Suppressor macrophage (primary cell): ENCODE measurements at places on chromosomes 13 and 19.

GRCh38 chr13:27393101-27393500 is 31.3 kb upstream of the GTF3A start:
- DNase-seq = no peak

DNA sequence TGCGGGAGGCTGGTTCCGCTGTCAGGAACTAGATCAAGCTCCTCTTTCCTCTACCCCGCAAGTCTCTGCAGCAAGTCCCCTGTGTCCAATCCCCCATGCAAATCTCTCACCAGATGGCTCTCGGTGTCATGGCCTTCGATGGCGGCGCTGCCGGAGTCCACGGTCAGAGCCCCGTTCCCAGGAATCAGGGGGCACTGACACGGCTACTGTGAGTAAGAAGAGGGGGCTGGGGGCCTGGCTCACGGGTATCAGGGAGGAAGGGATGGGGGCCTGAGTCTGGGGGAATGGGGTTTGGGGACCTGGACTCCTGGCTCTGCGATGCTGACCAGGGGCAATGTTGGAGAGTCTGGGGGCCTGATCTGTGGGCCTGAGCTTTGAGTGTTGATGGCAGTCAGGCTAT is 4.0 kb downstream of the SCAF1 start:
- DNase-seq = no peak

DNA sequence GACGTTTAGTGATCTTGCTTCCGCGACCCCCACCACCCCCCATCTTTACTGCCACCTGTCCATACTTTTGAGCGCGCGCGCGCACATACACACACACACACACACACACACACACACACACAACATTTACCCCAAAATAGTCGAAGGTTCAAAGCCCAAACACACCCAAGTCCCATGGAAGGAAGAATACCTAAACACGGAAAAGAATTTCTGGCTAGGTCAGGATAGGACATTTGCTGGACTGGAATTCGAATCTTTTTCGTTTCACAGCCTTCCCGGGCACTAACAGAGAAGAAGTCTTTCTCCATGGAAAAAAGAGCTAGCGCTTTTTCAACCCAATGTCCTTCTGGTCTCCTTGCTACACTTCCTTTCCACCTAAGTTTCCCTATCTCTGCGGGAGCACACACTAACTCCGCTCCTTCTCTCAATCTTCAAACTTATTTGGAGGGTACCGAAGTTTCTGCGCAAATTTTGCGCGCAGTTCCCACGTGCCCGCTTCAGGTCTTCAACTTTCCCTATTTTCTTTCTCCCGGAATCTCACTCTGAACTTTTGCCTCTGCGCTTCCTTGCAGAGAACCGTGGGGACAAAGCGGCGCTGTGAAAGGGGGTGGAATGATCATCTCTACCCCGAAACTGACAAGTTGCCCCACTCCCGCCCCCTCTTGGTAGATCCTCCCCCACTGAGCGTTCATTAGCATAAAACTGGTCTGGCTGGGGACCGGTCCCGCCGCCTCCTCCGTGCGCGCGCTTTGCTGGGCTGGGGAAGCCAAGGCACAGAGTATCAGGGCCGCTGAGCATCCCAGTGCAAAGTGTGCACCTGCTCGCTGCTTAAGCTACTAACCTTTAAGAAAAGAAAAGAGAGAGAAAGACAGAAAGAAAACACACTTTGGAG is 2.7 kb downstream of the DACH1 start:
- peak; percentile 58 for DNase-seq

- no peak for DNase-seq
These were observed 113.1 kb downstream of the KLF5 start for GRCh38 chr13:73171926-73172325.

DNA sequence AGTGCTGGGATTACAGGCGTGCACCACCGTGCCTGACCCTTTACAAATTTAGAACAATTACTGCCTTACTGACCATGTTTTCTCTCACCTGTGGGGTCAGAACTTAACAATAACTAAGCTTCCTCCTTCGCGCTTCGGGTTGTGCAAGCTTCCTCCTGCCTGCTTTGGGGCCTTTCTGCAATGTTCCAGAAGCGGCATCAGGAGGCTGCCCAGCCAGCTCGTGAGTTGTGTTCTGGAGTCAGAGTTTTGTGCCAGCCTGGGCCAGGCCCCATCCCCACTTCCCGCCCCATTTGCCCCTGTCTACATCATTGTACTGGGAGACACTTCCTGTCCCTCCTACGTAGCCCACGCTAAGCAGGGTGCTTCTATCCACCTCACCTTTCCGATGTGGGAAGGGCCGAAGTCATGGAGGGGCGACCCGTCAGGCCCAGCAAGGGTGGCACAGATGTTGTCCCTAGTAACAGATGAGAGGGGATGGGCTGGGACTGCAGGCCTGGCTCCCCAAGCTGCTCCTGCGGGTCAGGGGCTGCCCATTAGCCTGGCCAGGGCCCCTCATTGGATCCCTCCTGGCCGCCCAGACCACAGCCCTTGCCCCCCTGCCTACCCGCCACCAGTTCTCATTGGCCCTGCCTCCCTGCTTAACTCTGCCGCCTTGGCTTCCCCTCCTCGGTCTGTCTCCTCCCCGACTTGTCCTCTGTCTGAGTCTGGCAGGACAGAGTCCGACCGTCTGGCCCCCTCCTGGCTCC is 13.4 kb downstream of the UHRF1 start:
- peak; percentile 48 for DNase-seq

GRCh38 chr13:75173457-75174356 is 308.3 kb downstream of the TBC1D4 start:
- DNase-seq = no peak

DNA sequence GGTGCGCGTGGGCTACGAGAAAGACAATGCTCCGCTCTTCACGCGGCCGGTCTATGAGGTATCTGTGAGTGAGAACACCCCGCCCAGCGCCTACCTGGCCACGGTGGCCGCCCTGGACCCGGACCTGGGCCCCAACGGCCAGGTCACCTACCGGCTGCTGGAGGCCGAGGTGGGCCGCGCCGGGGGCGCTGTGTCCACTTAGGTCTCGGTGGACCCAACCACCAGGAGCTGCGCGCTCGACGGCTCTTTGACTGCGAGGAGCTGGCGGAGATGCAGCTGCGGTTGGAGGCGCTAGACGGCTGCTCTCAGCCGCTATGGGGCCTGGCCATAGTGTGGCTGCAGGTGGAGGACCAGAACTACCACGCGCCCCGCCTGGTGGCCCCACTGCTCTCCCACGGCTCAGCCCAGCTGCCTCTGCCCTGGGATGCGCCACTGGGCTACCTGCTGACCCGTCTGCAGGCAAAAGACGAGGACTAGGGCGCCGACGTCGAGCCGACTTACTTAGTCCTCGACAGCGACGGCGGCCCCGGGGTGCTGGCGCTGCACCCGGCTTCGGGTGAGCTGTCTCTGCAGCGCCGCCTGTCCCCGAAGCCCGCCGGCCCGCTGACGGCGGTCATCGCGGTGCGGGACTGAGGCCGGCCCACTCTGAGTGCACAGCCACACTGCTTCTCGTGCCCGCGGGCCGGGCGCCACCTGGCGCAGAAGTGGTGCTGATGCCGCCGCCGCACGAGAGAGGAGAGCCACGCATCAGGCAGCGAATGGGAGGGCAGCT is 173.0 kb downstream of the OLFM4 start:
- no peak for DNase-seq

- DNase-seq = no peak
These were observed 1893.0 kb upstream of the PCDH20 start for GRCh38 chr13:63308549-63309165.

DNA sequence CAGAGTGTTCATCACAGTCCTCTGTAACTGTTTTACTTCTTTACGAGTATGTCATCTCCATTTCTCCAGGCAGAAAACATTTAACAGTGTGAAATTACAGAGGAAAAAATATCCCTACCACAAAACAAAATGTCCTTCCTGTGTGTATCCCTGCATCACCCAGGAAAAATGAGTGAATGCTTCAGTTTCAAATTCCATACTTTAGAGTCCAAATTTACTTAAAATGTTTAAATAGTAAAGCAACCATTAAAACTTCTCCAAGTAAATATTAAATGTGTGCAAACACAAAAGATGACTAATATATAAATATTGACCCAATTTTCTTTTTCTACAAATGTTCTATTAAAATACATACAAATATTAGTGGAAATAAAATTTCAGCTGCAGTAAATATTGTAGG is 1016.6 kb upstream of the PCDH20 start:
- DNase-seq = no peak

GRCh38 chr13:102275969-102276368 is 125.9 kb downstream of the FGF14 start:
- no peak for DNase-seq

DNA sequence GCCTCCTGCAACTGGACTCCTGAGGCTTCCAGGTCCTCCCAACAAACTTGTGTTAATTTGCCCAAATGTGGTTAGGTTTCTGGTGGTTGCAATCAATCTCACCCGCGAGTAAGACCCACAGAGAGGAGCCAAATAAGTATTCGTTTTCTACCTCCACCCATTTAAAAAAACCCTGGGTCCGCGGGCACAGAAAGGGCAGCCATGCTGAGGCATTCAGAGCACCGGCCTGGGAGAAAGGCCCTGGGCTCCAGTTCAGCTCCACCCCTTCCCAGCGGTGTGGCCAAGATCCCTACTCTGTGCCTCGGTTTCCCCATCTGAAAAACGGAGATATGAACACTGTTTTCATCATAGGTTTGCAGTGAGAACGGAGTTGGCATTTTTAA is 56.9 kb downstream of the PEPD start:
- no peak for DNase-seq

GRCh38 chr19:5645409-5645808 is 22.5 kb downstream of the SAFB start:
- no peak for DNase-seq

DNA sequence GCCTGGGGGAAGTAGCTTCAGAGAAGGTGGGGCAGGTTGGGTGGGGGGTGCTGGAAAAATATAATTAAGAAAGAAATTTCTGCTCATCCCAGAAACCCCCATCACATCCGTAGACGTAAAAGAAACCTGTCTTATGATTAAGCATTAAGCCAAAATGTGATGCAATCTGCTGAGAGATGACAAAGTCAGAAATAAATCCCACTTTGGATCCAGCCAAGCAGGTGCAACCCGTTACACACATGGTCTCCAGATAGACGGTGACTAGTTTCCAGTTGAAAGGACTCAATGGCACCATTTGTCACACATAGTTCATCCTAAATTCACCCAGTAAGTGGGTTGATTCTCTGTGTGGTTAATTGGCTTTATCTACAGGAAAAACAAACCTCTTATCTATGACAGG is 34.1 kb downstream of the PSG5 start:
- no peak for DNase-seq

DNA sequence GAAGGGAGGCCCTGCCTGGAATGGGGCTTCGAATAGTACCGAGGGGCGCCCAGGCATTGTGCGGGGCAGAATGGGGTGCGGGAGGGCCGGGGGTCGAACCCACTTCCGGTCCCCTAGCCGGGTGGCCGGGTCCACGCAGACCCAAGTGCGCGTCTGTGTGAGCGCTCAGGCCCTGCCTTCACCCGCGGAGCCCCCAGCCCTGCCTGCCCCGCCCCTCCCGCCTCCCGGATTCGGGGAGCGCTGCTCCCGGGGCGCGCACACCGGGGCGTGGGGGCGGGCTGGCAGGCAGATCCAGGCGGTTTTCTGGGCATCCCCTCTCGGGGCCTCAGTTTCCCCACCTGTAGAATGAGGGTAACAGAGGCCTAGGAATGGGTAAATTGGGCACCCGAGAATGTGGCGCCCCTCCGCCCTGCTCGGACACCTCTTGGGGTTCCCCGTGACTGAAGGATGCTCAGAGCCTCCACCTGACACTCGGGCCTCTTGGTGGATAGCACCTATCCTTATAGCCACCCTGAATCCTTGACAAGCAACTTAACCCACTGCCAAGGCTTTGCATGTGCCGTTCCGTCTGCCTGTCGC is 682 bp downstream of the PIK3R2 start:
- no peak for DNase-seq

DNA sequence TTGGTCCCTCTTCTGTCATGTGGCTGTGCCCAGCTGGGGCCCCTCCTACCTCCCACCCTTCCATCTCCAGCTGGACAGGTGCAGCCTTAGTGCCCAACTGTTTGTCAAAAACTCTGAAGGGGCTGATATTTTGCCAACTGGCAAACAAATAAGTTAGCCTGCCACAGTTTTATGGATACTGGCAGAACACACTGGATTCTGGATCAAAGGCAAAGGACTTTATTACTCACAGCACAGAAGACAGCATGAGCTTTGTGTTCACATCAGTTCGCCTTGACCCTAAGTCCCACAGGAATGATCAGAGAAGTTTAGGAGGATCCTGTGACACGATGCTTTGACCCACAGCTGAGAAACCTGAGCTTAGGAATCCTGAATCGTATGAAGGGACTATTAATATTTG is 16.4 kb downstream of the KLK2 start:
- no peak for DNase-seq

DNA sequence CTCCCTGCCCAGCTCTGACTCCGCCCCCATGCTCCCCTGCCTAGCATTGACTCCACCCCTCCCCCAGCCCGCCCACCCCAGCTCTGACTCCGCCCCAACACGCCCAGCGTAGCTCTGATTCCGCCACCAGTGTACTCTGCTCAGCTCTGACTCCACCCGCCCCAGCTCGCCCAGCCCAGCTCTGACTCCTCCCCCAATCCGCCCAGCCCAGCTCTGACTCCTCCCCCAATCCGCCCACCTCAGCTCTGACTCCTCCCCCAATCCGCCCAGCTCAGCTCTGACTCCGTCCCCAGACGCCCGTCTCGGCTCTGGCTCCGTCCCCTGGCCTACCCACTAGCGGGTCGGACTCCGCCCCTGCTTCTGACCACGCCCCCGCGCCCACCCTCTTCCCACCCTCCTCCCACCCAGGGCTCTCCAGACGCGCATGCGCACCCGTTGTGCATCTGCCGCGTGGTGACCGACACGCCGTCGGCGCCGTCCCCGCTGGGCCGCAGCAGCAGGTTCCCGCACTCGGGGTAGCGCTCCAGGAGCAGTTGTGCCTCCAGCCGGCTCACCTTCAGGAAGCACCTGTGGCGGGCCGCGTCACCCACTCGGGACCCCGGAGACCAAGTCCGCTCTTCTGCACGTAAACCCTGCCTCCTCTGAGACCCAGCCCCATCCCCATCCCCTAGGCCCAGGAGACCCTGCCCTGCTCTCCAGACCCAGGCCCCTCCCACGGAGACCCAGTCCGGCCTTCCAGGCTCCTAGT is 10.2 kb downstream of the STAP2 start:
- peak; percentile 94 for DNase-seq

GRCh38 chr13:109770436-109770835 is 15.9 kb downstream of the IRS2 start:
- no peak for DNase-seq

DNA sequence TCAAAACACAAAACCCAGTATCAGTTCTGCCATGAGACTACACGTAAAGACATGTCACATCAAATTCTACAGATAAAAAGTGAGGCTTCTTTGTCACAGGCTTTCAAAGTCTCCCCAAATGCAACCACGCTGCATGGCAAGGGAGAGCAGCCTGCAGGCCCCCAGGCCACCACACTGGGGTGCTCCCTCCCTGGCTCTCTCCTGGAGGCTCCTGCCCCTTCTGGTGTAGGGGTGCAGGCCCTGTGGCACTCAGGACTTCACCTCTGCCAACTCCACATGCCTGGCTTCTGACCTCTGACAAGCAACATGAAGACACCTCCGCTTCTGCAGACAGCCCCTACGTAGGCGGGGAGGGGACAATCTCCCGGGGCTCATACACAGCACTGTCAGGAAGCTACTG is 14.3 kb downstream of the AKAP8 start:
- DNase-seq = no peak

- DNase-seq = no peak
These were observed at the start of gene NKG7 for GRCh38 chr19:51372649-51373504. Gene NKG7 (minus strand): TSS chr19:51372654. CDS start chr19:51372535, 119 bp downstream.

GRCh38 chr19:45170146-45171106 is 7.6 kb downstream of the TRAPPC6A start:
- DNase-seq = no peak

GRCh38 chr19:23784274-23784673 is 25.6 kb upstream of the ZNF681 start:
- DNase-seq = no peak

- no peak for DNase-seq
These were observed 8.9 kb downstream of the PIAS4 start for GRCh38 chr19:4016486-4016885.
